Adrenal gland (tissue), 19 donors: ENCODE measurements at places on chromosomes 13 and 19. TPM values are rescaled to one million over a fixed set of nuclear protein-coding genes. Genes with fewer than 3 reads are reported as not detected.

C19orf47 gene
- polyA plus RNA-seq, result 7.7 TPM

FBL gene
- 228 TPM for polyA plus RNA-seq

PRR20B gene
- not detected for polyA plus RNA-seq

INAFM1 gene
- 7.8 TPM for polyA plus RNA-seq

FOXA3 gene
- not detected for polyA plus RNA-seq

ZNF585A gene
- 23.0 TPM for polyA plus RNA-seq

TRIM13 gene
- polyA plus RNA-seq, result 28.7 TPM

ZNF850 gene
- 0.97 TPM for polyA plus RNA-seq

CDK8 gene
- polyA plus RNA-seq, result 12.0 TPM

ZNF835 gene
- 0.30 TPM for polyA plus RNA-seq

ZFR2 gene
- 0.90 TPM for polyA plus RNA-seq

ZNF560 gene
- polyA plus RNA-seq, result not detected

HRC gene
- 2.1 TPM for polyA plus RNA-seq

RFPL4A gene
- polyA plus RNA-seq, result not detected

CACNG8 gene
- under 0.01 TPM for polyA plus RNA-seq

OLFM2 gene
- 51.4 TPM for polyA plus RNA-seq

CBLC gene
- not detected for polyA plus RNA-seq

ACER1 gene
- 0.16 TPM for polyA plus RNA-seq

PROZ gene
- polyA plus RNA-seq, result not detected

ARHGEF1 gene
- 196 TPM for polyA plus RNA-seq

ODAD3 gene
- 3.1 TPM for polyA plus RNA-seq

TUBB4A gene
- 560 TPM for polyA plus RNA-seq

NFIX gene
- 9.4 TPM for polyA plus RNA-seq

C2CD4C gene
- not detected for polyA plus RNA-seq

CATSPERD gene
- polyA plus RNA-seq, result not detected

GPR12 gene
- not detected for polyA plus RNA-seq

LCP1 gene
- 27.4 TPM for polyA plus RNA-seq

HIPK4 gene
- 0.20 TPM for polyA plus RNA-seq

TUBGCP3 gene
- 12.2 TPM for polyA plus RNA-seq

ERCC5 gene
- 67.3 TPM for polyA plus RNA-seq

CD37 gene
- polyA plus RNA-seq, result 27.1 TPM

PTPRS gene
- polyA plus RNA-seq, result 36.7 TPM

FGF22 gene
- not detected for polyA plus RNA-seq

ARHGAP45 gene
- 75.4 TPM for polyA plus RNA-seq

KDELR1 gene
- polyA plus RNA-seq, result 110 TPM

TGFBR3L gene
- 0.62 TPM for polyA plus RNA-seq

RGL3 gene
- polyA plus RNA-seq, result 24.2 TPM

NEK5 gene
- not detected for polyA plus RNA-seq

ERICH6B gene
- polyA plus RNA-seq, result not detected
